ENCODE measurements at places on chromosomes 3 and 15.
A peak's percentile ranks its signal among the peaks of the same experiment; 100 is the strongest.

DNA sequence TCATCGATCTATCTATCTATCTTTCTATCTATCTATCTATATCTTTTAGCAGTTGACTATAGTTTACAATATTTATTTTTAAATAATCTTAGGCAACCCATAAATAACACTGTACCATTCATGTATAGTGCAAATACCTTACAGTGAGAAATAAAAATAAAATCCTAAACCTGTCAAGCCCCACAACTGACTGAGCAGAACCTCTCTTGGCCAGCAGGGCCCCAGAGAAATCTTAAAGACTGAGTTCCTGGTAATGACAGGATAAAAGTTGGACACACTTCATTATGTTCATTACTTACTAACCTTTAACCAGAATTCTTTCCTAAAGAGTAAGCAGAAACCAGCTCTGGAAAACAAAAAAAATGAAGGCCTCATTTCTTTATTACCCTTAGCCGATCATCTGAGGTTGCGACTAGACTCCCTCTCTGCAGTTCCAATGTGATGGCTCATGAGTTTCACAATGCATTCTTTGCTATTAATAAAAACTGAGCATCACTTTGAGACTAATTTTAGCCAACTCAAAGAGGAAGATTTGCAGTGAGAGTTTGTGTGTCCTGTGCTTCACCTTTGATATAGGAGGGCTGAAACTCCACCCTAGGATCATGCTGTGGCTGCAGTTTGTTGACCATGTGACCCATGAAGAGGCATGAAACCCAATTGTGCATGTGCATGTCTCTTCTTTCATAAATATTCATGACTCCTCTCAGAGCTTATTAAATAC is 1072.0 kb downstream of the NSUN3 start:
- peak; percentile 1 for DNase-seq

- DNase-seq = no peak
Measured at GRCh38 chr3:9785602-9786001, 6.7 kb downstream of the TADA3 start.

GRCh38 chr3:124688581-124689454 is 41.4 kb upstream of the UMPS start:
- DNase-seq = peak; percentile 86

GRCh38 chr3:21484057-21484827 is 266.8 kb downstream of the ZNF385D start:
- peak; percentile 78 for DNase-seq

GRCh38 chr3:100523050-100523760 is 30.8 kb downstream of the TMEM45A start:
- no peak for DNase-seq

GRCh38 chr15:40279437-40280141 is 3.3 kb downstream of the ANKRD63 start:
- peak; percentile 73 for DNase-seq

DNA sequence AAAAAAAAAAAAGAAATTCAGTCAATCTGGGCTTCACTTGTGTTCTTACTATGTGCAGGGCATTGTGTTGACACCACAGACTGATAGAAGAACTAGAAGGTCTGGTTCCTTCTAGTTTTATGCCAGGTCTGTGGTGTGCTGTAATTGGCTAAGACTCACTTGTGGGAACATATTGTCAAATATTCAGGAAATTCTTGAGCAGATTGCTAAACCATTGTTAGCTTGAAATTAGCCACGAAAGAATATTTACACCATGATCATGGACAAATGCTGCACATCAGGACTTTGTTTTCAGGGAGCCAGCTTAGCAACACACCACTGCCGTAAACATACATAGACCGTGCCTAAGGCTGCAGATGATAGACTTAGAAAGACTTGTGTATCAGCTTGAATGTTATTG is 74.6 kb downstream of the GTPBP8 start:
- no peak for DNase-seq

DNA sequence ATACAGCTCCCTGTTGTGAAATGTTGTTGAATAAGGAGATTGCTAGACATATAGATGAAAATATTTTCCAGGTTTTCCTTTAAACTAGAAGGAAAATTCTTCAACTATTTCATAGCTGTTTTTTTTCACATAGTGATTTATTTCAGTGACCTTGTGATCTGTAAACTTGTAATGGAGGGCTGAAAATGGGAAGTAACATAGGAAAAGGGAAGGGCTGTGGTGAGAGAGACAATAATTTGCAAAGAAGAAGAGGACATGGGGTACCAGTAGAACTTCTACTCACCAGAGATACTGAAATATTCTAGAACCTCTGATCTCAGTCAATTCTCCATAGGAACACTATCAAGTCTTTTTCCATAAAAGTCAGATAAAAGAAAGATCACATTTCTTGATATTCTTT is 60.4 kb downstream of the PLS1 start:
- no peak for DNase-seq

DNA sequence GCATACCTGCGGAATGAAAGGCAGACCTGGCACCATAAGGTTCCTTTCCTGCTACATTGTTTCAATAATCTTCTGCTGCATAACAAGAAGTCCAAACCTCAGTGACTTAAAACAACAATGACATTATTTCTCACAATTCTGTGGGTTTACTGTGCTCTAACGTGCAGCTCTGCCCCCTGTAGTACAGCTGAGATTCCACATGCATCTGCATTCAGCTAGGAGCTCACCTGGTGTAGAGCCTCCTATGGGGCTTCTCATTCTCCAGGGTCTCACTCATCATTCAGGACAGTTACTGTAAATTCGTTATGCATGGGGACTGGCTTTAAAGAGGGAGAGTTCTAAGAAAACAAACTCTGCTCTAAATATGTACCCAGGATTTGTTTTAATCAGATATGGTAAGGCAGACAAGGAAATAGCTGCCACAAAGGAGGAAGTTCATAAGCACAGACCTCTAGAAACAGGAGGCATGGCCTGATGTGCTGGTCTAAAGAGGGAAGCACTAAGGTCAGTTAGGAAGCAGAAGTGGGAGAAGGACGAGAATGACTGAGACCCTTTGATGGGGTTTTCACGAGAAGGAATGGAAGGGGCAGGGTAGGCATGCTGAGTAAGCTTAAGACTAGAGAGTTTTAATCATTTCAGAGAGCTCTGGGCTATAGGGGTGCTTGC is 347.0 kb downstream of the NEK10 start:
- DNase-seq = no peak

DNA sequence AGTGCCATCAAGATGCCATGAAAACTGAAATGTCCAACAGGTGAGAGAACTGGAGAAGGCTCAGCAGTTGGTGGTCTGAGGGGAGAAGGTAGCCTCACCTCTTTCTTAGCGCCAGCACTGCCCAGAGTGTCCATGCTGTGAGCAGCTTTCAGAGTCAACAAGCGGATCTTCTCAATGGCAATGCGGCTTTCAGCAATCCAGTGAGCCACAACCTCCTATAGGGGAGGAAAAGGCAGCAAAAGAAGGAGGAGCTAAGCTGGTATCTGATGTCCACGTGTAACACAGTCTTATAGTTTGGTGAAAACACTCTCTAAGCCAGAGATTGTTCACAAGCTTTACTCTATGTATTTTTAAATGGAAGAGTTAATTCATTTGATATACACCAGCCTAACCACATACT is 36.1 kb upstream of the ACKR4 start:
- no peak for DNase-seq
